Gastroesophageal sphincter (tissue), 4 donors: ENCODE measurements at places on chromosomes 7 and 10. TPM values are rescaled to one million over a fixed set of nuclear protein-coding genes. Genes with fewer than 3 reads are reported as not detected.
A peak's percentile ranks its signal among the peaks of the same experiment; 100 is the strongest.

The ADCYAP1R1 gene
- 36.3 TPM for total RNA-seq

DNA sequence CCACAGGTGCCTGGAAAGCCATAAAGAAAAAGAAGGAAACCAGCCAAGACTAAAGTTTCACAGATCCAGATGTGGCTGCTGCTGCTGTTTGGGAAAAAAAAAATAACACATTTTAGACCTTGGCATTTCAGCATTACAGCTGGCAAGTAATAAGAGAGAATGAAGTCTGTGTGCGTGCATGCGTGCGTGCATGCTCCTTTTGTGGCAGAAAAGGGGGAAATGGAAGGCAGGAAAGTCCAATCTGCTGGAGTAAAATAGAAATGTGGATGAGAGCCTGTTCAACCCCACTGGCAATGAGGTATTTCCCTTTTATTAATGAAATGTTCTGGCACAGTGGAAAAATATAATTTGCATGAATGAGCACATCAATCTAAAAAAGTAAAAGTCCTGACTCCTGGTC lies 137.0 kb upstream of the SEMA3A start:
- no peak for ATAC-seq

- peak; percentile 74 for ATAC-seq
Observed at GRCh38 chr10:109411917-109412316, 511.4 kb downstream of the XPNPEP1 start.

The VAX1 gene
- not detected for total RNA-seq

DNA sequence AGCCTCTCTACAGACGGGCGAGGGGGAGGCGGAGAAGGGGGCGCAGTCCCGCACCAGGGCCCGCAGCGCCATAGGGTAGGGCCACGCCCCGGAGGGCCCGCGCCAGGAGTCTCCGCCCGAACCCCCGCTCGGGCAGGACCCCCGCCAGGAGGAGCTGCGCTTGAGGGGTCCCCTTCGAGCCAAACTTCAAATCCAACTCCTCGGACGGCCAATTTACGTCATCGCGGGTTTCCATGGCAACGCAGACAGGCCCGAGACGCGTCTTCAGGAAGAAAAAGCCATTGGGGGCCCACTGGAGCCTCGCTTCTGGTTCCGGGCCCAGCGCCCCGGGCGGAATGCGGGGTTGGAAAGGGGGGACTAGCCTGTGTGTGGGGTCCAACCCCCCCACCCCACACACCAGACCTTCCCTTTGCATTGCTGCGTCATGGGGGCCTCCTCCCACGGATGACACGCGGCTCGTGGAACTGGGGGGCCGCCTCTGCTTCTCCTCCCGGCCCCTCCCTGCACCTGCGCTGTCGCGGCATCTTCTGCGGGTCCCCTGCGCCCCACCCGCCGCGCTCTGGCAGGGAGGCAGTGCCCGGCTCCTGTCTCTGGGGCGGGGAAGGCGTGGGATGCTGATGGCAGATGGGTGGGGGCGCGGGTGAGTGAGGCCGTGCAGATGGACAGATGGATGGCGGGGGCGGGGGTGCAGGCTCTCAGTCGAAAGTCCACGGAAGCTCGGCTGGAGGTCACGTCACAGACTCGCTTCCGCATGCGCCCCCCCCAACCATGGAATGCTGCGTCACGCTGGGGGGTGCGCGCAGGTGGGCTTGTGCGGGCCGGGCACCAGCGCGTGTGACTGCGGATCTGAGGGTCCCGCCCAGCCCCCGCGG lies 1.2 kb downstream of the CALY start:
- no peak for ATAC-seq

- no peak for ATAC-seq
Observed at GRCh38 chr10:374354-374753, 239.1 kb downstream of the ZMYND11 start.
